Aortic smooth muscle cell (primary cell): ENCODE measurements at places on chromosomes 4 and X. TPM values are rescaled to one million over a fixed set of nuclear protein-coding genes. Genes with fewer than 3 reads are reported as not detected.

Gene PPARGC1A
- total RNA-seq: 0.25 and 1.5 TPM in 2 replicates

Gene SYN1
- 0.19 and 0.40 TPM in 2 replicates for total RNA-seq

Gene ARHGEF6
- total RNA-seq: 9.9 and 14.2 TPM in 2 replicates

Gene SPRY1
- 32.2 and 35.4 TPM in 2 replicates for total RNA-seq

Gene CXorf66
- not detected in 2 replicates for total RNA-seq

Gene GPRASP3
- 3.8 and 6.2 TPM in 2 replicates for total RNA-seq

Gene SPANXN4
- not detected in 2 replicates for total RNA-seq
